Memory B cell (primary cell): ENCODE measurements at places on chromosomes 2 and 18.
A peak's percentile ranks its signal among the peaks of the same experiment; 100 is the strongest.

DNA sequence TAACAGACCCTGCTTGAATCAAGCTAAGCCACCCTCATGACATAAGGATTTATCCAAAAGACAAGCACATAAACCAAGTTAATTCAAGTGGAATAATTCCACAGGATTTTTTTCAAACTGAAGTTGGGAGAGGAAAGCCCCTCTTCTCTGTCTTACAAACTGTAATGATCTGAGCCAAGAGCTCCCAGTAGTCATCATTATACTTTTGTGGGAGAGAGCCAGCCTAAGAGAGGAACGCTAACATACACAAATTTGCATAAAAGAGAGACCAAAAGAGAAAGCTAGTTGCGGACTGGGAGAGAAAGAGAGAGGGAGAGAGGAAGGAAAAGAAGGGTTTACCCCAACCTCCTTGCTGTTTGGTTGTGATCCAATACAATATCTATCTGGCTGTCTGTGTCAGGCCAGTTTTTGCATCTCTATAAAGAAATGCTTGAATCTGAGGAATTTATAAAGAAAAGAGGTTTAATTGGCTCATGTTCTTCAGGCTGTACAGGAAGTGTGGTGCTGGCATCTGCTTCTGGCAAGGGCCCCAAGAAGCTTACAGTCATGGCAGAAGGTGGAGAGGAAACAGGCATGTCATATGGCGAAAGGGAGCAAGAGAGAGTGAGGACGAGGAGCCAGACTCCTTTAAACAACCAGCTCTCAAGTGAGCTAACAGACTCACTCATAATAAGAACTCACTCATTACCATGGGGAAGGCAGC is 20.8 kb upstream of the PUM2 start:
- no peak for DNase-seq

DNA sequence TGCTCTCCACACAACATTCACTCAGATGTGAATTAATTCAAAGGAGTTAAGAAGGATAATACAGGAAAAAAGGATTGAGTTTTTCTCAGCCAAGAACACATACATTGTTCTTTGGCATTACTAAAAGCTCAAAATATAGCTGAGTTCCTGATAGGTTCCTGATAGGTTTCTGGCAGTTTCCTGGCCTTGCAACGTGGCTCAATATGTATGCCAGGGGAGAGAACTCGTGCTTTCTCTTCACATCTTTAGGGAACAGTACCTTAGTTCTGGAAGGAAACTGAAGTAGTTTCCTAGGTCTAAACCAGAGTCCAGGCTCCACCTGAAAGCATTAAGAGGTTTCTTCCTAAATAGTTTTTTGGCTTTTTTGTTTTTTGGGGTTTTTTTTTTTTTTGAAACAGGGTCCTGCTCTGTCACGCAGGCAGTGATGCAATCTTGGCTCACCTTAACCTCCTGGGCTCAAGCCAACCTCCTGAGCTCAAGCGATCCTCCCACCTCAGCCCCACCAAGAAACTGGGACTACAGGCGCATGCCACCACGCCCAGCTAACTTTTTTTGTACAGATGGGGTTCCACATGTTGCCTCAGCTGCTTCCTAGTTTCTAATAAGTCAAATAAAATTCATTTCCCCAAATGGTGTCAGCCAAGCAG is 42.8 kb downstream of the ESCO1 start:
- DNase-seq, result no peak

DNA sequence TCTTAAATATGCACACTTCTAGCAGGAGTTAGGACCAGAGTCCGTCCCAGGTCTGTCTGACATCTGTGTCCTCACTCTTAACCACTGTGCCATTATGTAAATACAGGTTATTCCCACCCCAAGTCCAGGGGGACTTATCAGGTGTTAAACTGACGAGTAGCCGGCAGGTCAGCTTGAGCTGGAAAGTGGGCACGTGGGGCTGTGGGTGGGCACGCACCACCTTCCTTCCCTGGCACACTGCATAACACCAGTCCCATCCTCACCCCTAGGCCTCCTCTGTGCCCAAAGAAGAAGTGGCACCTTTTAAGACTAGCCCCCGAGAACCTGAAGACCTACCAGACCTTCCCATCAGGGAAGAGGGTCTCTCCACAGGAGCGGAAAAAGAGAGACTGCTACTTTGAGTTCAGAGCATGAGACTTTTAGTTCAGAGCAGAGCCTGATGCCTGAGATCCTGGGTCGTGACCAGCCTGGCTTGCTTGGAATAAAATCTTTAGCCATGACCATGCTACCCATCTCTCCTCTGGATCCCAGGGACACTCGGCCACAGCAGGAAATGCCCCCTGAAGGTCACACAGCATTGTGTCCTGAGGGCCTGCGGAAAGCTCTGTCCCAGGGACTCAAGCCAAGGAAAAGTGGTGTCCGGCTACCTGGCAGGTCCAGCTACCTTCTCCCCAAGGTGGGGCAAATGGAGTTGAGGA is 62.0 kb downstream of the CIB4 start:
- no peak for DNase-seq

- no peak for DNase-seq
Measured at GRCh38 chr2:186852508-186852907, 3.5 kb upstream of the ZSWIM2 start.

GRCh38 chr2:236986524-236987330 is 99.0 kb upstream of the COPS8 start:
- no peak for DNase-seq

DNA sequence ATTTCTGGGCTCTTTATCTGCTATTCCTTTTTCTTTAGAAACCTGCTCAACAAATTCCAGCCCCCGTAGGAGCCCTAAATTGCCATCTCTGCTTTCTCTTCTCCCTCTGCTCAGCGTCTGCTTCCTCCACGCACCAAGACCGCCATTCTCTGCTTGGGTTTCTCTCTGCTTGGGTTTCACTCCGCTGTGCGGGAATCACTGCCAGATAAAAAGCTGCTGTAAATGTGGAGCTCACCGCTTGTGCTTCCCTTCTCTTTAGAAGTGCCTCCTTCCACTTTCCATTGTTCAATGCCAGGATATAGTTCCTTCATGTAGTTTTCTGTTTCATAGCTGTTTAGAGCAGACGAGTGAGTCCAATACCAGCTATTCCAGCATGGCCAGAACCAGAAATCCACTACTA is 45.9 kb downstream of the TMEM237 start:
- no peak for DNase-seq

- no peak for DNase-seq
Measured at GRCh38 chr2:72694715-72695496, 130.9 kb downstream of the EXOC6B start.

GRCh38 chr18:23887493-23887892 is 127.1 kb upstream of the TTC39C start:
- DNase-seq, result no peak

DNA sequence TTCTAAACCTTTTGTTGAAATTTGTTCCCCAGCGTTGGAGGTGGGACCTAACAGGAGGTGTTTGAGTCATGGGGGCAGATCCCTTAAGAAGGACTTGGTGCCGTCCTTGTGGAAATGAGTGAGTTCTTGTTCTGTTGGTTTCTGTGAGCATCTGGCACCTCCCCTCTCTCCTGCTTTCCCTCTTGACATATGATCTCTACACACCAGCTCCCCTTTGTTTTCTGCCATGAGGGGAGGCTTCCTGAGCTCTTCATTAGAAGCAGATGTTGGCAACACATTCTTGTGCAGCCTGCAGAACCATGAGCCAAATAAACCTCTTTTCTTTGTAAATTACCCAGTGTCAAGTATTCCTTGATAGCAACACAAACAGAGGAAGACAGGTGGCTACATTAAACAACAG is 23.8 kb downstream of the NABP1 start:
- no peak for DNase-seq

DNA sequence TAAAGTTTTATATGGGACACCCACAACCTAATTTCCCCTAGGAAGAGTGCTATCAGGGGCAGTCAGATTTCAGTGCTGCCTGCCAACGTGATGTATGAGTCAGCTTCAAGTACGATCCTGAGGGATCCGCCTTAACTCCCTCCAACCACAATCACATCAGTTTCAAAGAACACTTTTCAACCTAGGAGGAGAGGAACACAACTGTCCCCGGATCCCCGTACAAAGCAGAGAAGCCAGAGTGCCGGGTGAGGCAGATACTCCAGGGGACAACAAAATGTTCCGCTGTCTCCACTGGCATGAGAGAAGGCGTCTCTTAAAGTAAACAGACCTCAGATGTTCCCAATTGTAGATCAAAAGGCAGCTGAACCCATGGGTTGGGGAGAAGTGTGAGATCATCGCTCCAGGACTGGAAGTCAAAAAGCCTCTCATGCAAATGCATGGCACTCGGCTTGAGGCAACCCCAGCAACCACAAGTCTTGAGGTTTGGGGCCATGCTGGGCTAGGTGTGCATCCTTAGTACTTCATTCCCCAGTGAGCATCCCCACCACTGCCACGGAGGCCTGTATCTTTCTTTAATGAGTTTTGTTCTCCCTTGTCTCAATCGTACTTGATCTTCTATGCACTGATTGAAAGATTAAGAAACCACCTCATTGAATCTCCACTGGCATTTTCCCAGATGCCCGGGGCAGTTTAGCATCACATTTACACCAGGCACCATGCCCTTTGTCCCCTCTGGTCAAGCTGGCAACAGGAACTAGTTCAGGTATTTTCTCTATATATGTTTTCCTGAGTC is 91.0 kb upstream of the CCBE1 start:
- DNase-seq, result no peak

DNA sequence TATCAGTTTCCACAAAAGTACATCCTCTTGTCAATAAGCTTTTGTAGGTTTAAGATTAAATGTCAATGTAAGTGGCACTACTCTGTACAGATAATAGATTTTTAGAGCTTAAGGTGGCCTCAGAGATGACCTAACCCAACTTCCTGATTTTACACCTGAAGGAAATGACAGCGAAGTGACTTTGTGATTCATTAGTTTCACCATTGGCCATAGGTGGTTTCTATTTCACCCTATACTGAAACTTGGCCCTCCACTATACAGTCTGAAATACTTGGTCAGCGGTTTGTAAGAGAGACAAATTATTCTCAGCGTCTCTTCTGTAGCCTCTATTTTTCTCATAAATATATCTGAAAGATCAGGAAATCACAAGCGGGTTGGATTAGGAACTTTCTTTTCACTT is 330.4 kb upstream of the FAM98A start:
- DNase-seq, result no peak

GRCh38 chr18:8116341-8117005 is 492.8 kb upstream of the RAB12 start:
- no peak for DNase-seq

DNA sequence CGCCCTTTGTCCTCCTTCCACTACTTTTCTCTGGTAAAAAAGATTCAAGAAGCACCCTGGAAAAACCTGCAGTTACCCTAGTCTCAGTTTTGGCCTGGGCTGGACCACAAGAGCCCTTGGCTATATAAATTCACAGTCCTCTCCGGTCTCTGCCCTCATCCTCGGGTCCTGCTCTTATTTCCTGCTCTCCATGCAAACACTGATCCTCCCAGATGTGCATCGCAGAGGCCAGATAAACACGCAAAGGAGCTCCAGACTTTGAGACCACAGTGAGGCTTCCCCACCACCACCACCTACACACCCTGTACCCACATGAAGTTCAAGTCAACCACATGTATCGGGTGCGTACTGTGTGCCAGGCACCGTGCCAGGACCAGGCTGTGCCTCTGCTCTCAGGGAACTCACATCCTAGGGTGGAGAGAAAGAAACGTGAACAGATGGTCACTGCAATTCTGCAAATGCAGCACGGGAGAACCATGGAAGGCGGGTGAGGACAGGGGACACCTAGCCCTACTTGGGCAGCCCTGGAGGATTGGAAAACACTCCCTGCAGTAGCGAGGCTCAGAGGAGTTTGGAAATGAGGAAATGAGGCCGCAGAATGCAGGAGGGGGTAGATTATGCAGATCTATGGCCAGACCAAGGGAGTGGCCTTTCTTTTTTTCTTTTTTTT is 7.4 kb downstream of the CTDSP1 start:
- no peak for DNase-seq

GRCh38 chr2:128836559-128837100 is 518.0 kb upstream of the HS6ST1 start:
- no peak for DNase-seq

- DNase-seq, result no peak
Measured at GRCh38 chr2:203018181-203018580, 3.5 kb downstream of the NBEAL1 start.

- DNase-seq, result no peak
Measured at GRCh38 chr2:219766658-219767057, 139.2 kb downstream of the SLC4A3 start.

- no peak for DNase-seq
Measured at GRCh38 chr2:118044103-118044716, 30.3 kb upstream of the CCDC93 start.

DNA sequence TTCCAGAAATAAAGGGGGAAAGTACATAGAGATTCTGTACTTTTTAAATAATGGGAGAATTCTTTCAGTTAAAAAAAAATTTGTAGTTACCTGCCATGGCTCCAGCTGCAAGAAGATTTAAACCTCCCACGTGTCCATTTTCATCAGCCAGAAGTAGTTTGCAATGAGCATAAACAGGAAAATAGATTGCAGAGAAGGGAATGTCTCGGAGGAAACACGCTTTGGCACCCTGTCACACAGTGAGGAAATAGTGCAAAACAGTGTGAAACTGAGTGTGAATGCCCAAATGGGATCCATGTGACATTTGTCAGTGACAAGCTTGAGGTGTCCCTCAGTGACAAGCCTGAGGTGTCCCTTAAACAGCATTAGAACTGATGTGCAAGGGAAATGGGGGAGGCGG is 102.7 kb downstream of the SLC25A12 start:
- DNase-seq, result no peak

GRCh38 chr18:48949050-48949605 is 1.6 kb downstream of the SMAD7 start:
- DNase-seq, result no peak

DNA sequence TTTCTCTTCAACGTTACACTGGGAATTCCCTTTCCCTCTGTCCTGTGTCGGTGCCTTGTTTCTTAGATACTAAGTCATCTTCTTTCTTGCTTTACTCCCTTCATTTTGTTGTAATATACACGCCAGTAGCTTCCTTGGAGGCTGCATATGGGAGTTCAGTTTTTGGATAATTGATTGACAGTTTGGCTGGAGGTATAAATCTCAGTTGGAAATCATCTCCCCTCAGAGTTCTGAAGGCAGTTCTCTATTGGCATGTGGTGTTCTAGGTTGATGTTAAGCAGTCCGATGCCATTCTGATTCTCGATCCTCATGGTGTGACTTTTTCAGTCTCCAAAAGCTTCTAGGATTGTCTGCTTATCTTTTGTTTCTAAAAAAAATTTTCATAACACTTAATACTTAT is 152.5 kb upstream of the GLI2 start:
- no peak for DNase-seq

GRCh38 chr2:241772063-241772499 is 4.5 kb upstream of the GAL3ST2 start:
- DNase-seq, result peak; percentile 28

- DNase-seq, result no peak
Measured at GRCh38 chr2:14647714-14648113, 15.2 kb downstream of the LRATD1 start.

- DNase-seq, result no peak
Measured at GRCh38 chr2:36663851-36664695, 32.4 kb upstream of the VIT start.

GRCh38 chr2:129766374-129766993 is 213.0 kb upstream of the RAB6C start:
- no peak for DNase-seq

DNA sequence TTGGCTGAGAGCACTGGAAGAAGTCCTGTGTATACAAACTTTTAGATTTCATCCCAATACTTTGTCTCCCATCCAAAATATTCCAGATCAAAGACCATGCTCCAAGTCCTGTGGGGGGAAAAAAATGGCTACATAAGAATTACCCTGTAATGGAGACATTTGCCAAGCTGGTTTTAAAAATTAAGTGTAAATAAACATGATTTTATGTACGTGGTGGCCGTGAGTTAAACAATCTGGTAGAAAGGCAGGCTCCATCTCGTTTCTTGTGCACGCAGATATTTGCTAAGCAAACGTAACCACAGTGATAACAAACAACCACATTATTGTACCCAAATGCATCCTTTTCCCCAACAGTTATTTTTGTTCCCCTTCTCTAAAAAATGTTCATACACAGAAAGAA is 176.4 kb downstream of the ZNF516 start:
- DNase-seq, result no peak
